ENCODE measurements at places on chromosomes 2 and 18.

DNA sequence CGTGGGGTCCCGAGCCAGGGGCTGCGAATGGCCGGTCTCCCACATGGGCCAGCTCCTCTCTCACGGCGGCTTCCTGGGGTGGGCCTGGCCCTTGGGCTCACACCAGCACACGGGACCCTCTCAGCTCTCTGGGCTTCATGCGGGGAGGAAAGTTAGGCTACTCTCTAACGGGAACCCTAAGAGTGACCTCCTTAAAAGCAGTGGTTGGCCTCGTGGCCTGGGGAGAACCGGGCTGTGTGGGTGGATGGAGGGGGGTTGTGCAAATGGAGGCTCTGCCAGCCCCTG is 25.8 kb downstream of the RTP5 start:
- DNase-seq, result no peak

GRCh38 chr2:3099145-3099859 is 278.3 kb downstream of the EIPR1 start:
- DNase-seq, result no peak

DNA sequence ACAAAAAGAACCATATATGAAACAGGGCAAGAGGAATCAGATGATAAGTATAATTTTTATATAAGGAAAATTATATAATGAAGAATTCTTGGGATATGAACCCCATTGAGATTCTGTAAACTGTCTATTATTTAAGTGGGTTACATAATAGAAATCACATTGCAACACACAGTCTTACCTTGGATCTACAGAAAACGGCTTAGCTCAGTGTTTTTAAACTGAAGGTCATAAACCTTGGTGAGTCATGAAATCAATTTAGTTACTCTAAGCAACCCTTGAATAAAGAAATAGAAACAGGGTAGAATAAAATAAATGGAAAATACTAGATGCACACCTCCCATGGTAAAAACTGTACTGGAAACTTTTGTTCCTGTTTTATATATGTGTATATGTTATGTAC is 50.7 kb downstream of the METTL8 start:
- no peak for DNase-seq

DNA sequence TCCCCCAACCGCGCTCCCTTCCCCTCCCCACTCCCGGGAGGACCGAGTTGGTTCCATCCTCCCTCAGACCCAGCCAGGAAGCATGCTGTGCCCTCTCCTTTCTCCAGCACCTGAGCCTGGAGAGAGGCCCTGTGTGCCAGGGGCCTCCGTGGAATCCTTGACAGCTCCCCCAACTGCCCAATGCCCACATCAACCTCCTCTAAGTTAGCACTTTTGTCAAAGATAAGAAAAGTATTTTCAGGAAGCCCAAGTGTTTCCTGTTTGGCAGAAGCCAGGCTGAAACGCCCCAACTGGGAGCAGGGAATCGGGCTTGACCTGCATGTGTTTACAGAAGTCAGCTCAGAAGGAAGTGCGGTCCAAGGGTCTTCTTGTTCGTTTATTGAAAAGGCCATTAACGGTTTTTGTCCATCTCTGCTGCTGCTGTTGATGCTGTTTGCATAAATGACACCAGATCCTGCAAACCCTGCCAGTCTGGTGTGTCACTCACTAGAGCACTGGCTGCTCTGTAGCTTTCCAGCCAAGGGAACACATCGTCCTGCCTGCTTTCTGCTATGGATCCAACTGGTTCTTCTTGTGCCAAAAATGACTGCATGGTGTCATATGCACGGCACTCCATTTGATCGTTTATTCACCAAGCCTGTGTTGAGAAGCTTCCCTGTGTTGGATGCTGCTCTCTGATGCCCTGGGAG is 35.4 kb upstream of the COL6A3 start:
- DNase-seq, result no peak

DNA sequence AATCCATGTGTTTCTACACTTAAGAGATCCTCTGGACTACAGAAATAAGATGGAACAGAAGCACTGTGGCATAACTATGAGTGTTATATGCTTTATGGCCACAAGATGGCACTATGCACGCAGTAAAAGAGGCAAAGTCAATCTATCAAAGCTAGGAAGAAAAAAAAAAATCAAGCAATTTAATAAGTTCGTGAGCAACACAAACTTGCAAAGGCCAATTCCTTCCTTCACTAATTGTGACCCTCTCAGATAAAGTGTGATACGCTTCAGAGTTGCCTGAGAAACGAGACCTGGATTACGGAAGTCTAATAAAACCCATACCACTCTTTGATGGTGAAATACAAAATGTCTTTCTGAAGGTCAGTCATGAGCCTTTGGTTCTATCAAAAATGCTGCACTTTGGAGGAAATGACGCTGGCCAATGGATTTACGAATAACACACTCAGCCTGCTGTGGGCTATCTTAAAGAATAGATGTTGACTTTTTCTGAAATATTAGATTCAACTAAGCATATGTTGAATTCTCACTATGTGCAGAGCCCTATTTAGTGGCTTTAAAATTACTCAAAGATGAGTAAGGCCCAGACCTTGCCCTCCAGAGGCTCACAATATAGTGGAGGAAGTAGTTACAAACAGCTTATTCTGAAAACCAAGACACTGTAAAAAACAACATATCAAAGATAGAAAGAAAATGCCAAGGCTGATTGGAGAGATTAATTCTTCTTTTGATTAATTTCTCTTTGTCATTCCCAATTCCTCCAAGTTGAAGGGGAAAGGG is 35.5 kb upstream of the TTR start:
- no peak for DNase-seq

DNA sequence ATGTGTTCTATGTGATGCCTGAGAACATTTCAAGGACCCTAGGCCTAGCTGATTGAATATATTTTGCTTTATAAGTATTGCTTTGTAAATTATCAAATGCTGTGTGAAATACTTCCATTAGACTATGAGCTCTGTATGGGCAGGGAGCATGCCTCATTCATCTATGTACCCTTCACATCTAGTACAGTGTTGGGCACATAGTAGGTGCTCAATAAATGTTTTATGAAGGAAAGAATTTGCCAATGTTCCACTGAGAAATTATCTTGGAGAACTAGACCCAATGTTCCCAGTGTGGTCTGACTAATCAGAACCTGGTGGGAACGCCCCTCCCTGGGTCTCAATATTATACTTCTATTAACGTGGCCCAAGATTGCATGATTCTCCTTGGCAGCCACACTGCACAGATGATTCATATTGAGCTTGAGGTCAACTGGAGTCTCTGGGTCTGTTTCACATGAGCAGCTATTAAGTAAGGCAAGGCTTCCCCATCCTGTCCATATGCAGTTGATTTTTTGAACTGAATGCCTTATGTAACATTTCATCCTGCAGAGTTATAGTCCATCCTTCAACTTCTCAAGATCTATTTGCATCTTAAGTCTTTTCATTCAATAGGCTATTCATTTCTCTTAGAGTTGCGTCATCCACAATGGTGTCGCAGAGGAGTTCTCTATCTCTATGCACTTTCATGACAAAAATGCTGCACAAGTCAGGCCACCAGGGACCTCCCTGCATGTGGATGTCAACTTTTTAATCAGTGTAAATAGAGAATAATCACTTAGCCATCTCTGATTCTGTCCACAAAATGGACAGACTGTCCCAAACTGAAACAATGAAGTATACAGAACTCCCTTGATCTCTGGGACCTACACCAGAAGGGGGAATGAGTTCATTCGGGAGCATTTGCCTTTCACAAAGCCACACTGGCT is 257.6 kb downstream of the CYP26B1 start:
- DNase-seq, result no peak

GRCh38 chr2:175999283-175999819 is 2.7 kb downstream of the LNPK start:
- DNase-seq, result no peak

DNA sequence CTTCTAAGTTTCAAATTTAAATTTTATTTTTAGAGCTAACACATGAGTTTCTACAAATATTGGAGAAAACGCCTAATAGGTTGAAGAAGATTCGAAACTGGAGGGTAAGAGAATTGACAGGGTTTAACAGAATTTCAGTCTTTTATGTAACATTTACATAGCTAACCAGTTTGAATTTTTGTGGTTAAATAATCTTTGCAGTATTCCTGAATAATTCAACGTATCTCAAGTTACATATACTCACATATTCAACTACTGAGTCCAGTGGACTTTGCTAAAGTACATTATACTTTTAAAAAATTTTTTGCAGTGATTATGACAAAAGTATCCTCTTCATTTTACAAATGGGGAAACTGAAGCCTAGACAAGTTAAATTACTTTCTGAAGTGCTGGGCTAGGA is 34.0 kb downstream of the CCNT2 start:
- DNase-seq, result no peak

GRCh38 chr2:207459990-207460757 is 69.6 kb upstream of the CREB1 start:
- DNase-seq, result no peak

GRCh38 chr18:47928466-47928865 is 2.0 kb downstream of the SMAD2 start:
- no peak for DNase-seq

DNA sequence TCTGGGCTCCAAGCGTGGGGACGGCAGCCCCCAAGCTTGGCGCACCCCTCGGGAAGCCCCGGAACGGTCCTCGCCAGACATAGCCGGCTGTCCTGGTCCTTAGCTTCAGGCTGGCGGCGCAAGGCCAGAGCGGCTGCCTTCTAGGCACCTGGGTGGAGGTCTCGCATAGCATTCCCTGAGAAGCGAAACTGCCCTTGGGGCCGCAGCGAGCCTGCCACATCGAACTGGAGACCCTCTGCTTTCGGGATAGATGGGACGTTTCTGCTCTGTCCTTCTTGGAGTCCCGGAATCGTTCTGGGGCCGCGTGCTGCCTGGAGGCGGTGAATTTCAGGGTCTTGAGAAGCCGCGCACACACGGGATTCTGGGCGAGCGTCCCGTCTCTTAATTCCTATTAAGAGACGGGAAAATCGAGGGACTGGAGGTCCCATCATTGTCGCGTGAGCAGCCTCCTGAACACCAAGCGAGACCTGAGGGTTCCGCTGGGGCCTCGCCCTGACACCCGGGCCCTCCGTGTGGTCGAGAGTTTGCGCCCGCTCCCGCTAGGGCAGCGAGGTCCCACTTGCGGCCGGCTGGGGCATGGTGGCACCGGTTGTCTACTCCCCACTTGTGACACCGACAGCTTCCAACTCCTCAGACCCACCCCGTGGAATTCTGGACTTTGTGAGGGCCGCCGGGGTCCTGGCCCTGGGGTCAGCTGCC is 9.7 kb upstream of the EN1 start:
- DNase-seq, result no peak

GRCh38 chr18:13720123-13720522 is 6.2 kb downstream of the FAM210A start:
- DNase-seq, result no peak

DNA sequence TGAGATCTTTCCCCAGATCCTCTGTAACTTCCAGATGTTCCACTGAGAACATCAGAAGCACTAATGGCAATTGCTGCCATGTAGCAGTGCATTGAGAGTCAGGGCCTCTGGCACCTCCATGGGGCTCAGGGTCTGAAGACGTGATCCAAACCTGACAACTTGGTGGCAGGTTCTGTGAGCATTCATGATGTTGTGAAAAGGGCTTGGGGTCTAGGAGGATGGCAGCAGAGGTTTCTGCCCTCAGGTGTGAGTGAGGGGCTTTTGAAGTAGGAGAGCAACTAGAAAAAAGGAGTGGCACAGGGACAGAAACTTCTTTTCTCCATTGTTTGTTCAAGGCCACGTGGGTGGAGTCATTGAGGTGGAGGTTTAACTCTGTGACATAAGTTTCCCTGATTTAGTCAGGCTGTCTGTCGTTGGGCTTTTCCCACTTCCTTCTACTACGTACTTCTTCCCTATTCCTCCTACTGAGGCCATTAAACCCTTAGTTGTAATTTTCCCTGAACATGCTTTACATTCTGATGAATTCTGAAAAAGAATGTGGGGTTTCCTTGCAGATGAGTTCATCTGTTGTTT is 13.1 kb downstream of the CFLAR start:
- no peak for DNase-seq

DNA sequence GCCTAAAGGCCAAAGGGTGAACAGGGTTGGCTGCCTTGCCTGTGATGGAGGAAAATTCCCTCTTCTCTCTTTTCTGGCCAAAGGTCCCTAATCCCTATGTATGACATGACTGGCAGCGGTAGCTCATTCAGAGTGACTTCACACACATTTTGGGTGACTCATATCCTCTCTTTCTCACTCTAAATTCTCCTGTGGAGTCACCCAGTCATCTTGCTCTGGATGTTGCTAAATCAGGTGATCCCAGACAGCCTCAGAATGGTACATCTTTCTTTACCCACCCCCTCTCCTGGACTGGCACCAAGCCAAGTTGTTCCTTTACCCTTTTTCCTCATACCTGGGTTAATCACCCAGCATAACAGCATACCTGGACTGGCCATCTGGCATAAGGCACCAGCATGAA is 77.2 kb downstream of the NEURL3 start:
- no peak for DNase-seq

DNA sequence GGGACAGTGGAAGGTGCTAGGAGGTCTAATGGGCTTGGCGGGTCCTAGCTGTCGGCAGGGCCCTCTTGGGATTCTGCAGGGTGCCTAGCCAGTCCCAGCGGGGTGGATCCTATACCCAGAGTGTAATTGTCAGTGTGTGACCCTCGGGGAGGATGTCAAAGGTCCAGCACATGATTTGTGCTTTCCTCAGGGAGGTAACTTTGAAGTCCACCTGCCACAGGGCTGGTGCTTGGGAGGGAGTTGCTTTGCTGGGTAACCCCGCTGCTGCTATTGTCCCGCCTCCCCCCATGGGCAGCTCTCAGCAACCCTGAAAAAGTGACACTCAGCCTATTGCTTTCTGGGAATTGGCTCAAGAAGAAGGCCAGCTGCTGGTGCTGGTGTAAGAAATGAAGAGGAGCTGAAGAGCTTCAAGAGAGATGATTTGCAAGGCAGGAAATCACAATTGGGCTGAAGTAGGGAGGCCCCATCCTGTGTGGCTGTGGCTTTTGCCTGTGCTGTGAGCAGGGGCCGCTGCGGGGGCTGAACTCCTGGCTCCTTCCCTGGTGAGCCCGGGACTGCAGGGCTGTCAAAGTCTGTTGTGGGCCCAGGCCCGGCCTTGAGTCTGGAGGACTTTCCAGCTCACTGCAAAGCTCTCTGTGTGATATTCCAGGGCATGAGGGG is 36.4 kb downstream of the EMILIN2 start:
- DNase-seq, result peak; percentile 23

- DNase-seq, result no peak
Measured at GRCh38 chr2:44844651-44845270, 96.7 kb upstream of the SIX3 start.

DNA sequence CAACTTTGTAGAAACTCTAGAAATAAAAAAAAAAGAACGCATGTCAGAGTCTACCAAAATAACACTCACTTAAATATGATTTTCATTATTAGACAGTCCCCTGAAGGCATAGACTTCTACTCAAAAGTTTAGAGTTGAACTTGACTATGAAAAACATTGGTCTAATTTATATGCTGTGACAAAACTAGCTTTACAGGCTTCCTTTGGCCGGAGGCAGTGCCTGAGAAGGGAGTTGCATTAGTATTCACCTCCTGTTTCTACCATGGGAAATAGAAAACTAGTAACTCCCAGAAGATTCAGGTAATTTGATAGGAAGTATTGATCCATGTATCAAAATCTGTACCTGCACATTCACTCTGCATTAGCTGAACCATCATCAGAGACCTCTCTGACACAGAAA is 163.4 kb upstream of the NOSTRIN start:
- no peak for DNase-seq
